ENCODE measurements at places on chromosomes 12 and 14.
A peak's percentile ranks its signal among the peaks of the same experiment; 100 is the strongest.

DNA sequence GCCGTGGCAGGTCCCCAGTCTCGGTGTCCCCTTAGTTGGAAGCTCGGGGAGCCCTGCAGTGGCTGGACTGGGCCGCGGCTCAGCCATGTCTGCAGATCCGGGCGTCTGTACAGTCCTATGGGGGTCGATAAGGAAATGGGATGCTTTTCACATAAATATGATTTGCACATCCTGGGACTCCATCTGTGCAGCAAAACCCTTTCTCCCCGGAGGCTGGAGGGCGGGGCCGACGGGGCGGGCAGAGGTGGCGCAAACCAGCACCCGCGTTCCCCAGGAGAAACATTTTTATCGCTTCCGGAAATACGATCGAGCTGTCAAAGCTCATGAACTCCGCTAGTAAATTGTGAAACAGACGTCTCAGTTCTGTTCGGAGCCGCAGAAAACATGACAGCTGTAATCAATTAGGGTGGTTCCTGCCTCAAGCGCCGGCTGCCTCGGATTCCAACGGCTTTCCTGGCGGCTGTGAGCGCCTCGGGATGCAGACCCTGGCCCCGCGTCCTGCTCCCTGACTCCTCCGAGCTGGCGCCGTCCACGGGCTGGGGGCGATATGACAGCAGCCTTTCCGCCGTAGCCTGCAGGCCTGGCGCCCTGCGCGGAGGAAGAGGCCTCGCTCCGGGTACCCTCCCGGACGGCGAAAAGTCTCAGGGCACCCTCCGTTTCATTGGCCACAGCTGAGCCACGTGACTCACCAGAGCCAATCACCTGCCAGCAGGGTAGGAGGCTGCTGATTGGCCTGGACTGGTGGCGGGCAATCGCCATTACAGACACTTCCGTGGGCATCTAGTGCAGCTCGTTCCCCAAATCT is 23.0 kb downstream of the DIO3 start:
- DNase-seq, result no peak

DNA sequence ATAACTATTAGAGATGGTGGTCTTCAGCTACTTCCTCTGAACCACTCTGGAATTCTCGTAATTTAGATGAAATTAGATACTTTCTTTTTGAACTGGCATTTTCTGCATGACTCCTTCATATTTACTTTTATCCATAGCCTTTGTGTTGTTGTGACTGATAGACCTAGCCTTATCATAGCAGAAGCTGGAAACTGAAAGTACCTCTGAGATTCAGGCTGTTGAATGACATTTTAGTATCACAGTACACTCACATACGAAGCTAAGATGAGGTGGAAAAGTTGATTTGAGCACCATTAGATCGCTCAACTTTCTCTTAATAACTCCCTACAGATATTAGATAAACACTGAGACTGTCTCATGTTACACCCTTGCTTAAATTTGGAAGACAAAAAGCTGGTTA is 525.1 kb upstream of the FBXO33 start:
- no peak for DNase-seq

DNA sequence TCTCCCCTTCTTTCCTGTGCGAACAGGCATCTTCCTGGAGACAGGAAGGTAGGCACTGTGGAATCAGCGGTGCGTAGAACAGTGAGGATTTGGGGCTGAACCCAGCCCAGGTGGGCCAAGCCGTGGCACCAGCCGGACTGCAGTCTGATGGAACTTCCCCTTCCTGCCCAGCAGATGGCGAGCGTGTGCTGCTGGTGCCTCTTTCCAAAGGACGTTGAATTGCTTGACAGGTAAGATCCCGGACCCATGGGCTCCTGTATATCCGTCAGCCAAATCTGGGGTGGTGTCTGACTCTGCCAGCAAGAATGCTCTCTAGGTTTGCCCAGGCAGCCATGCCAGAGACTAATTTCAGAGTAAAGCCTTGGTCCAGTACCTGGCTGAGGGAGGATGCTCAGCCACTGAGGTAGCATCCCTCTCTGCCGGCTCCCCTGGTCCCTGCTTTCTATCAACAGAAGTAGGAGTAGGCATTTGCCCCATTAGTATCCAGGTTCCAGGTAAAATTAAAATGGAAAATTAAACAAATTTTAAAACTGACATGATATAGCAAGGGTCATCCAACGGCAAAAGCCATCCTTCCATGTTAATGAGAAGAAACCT is 21.1 kb upstream of the KCNA5 start:
- DNase-seq, result peak; percentile 36

GRCh38 chr12:1502379-1502720 is 92.0 kb downstream of the FBXL14 start:
- DNase-seq, result peak; percentile 18

DNA sequence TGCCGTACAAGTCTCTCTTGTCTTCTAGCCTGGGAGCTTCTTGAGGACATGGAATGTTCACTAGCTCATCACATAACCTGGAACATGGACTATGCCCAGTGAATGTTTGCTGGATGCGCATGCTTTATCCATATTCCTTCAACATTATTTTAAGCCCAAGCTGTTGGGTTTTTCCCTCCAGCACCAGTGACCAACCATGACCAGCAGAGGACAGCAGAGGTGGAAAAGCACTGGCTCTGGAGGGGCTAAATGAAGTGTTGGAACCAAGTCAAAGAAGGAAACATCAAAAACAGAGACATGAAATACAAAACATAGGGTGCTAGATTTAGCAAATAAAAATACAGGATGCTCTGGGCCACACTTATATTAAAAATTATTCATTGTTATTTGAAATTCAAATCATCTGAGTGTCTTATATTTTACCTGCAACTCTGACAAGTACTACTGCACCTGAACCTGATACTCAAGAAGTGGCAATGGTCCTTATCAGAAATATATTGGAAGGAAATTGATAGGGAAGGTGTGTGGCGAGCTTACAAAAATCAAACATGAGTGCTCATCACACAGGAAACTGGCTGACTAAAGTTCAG is 23.1 kb upstream of the HELB start:
- peak; percentile 13 for DNase-seq

DNA sequence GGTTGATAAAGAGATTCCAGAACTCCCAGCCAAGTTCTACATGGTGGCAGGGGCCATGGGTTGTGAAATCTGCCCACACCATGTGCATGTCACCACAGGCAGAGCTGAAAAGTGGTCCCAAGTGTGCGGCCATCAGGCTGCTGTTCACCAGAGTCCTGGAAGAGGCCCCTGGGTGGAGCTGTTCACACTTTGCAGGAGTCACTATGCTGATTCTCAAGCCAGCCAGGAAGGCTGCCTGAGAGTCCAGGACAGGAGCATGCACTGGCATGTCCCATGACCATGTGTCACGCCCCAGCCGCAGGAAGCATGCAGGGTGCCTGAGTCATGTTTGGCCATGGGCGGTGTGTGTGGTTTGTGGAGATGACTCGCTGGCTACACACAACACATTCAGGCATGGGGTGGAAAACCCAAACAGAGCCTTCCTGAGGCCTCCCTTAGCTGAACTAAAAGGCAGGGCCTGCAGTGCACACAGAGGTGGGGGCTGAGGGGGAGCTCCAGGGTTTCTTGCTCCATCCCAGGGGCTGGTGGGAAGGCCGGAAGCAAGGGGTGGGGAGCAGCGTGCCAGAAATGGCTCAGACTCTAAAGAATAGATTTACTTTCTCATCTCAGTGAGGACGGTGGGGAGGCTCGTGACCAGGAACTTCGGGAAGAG is 19.4 kb downstream of the ABCB9 start:
- peak; percentile 84 for DNase-seq

DNA sequence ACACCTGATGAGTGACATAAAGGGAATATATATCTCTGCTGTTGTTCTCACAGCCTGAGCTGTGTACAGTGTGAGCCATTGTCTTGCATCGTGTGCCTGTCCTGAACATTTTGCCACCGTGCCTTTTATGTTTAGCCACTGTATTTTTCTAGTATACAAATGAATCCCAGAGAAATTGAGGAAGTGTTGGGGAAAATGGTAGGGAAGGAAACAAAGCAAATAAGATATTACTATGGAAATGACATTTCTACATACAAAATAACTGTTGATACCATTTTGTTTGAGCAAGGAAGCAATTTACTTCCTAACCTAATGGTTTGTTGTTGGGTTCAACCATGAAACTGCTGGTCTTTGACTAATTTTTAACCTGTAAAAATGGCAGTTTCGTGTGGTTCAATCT is 5.5 kb downstream of the PSMA6 start:
- DNase-seq, result no peak

DNA sequence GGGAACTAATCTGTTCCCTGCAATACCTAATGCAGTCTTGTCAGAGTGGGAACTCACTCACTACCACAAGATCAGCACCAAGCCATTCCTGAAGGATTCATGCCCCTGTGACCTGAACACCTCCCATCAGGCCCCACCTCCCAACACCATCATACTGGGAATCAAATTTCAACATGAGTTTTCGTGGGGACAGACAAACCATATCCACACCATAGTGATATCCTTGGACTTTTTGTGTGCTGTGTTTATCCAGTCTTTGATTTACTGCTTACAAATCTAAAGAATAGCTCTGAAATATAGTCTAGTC is 243.5 kb downstream of the FBXL14 start:
- no peak for DNase-seq

DNA sequence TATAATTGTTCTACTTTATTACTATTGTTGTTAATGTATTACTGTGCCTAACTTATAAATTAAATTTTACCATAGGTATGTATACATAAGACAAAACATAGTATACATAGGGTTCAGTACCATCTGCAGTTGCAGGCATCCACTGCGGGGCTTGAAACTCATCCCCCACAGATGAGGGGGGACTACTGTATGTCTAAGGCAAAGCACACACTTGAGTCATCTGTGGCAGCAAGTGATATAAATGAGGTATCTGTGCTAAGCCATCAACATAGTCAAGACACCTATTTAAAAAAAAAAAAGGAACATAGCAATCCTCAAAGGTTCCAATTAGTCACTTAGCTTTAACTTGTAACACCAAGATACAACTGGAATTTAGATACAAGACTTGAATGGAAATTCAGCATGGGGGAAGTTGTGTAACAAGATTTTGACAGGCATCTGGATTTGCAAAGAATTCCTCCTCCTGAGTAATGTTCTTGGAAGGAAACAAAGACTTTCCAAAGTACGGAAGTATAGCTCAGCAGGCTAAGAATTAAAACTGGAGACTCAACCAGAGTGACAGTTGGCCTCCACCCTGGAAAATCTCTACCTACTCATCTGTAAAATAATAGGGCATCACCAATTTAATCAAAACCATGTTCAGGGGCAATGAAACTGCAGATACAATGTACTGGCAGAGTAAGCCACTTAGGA is 14.9 kb downstream of the DCAF5 start:
- DNase-seq, result no peak

DNA sequence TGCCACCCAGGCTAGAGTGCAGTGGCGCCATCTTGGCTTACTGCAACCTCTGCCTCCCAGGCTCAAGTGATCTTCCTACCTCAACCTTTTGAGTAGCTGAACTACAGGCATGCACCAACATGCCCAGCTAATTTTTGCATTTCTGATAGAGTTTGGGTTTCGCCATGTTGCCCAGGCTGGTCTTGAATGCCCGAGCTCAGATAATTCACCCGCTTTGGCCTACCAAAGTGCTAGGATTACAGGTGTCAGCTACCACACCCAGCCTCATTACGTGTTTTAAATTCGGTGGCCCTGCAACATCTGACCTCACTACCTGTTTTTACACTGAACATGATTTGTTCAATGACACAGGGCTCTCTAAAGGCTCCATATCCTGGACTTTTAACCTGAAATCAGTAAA is 22.9 kb upstream of the RDH16 start:
- no peak for DNase-seq

All from large intestine (tissue), 12 donors.